Type B pancreatic cell (in vitro differentiated cells): ENCODE measurements at places on chromosomes 3 and 15.
A peak's percentile ranks its signal among the peaks of the same experiment; 100 is the strongest.

DNA sequence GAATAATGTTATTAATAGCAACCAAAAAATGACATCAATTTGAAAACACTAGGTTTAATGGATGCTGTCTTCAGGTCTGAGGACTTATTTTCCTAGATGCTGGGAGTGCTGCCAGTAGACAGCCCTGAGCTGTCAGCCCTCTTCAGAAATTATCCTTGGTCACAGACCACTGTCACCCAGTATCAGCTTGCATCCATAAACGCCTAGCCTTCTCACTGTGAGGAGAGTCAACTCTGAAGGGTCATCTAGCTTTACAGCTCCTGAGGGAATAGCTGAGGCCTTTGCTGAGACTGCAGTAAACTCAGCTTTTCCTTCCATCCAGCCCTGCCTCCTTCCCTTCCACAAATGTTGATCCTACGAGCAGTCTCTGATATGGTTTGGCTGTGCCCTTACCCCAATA lies 19.4 kb upstream of the MNS1 start:
- no peak for DNase-seq
- no peak overlapping the region for H3K4me3 ChIP-seq
- no peaks in the 10 kb centered on the region for H3K4me1 ChIP-seq
- H3K27ac ChIP-seq = no peak overlapping the region

- peaks cover 41% of the 10 kb centered on the region for H3K27me3 ChIP-seq
- DNase-seq = no peak
- no peaks in the 10 kb centered on the region for H3K36me3 ChIP-seq
- no peak overlapping the region for H3K27ac ChIP-seq
- peaks cover 6% of the 10 kb centered on the region for H3K4me1 ChIP-seq
- no peak overlapping the region for H3K4me3 ChIP-seq
These were observed 465.9 kb upstream of the ONECUT1 start for GRCh38 chr15:53256043-53256442.

- H3K4me3 ChIP-seq = peak overlapping the region; percentile 93
- H3K27ac ChIP-seq = no peak overlapping the region
- peaks cover 4% of the 10 kb centered on the region for H3K36me3 ChIP-seq
- H3K4me1 ChIP-seq = peaks cover 51% of the 10 kb centered on the region
- peaks cover 26% of the 10 kb centered on the region for H3K27me3 ChIP-seq
These were observed 522 bp downstream of the PDZRN3 start for GRCh38 chr3:73624017-73624820.

DNA sequence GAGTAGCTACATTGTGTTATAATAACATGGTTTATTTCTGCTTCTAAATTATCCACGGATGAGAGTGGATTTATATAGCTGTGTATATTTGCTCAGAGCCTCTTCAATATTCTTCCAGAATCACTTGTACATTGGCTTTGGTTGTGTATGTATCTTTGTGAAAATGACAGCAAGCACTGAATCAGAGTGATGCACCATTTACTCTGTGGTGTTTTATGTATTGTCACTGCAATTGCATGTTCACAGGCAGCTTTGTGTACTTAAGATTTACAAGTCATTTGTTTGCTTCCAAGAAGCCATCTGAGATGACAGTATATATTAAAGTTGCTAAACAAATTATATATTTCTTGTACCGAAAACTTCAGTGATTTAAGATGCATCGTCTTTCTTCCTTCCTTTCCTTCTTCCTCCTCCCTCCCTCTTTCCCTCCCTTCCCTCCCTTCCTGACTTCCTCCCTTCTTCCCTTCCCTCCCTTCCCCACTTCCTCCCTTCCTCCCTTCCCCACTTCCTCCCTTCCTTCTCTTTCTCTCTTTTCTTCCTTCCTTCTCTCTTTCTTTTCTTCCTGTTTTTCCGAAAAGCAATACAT lies 362.3 kb upstream of the GOLIM4 start:
- no peak for DNase-seq
- no peak overlapping the region for H3K4me3 ChIP-seq
- no peaks in the 10 kb centered on the region for H3K36me3 ChIP-seq
- no peaks in the 10 kb centered on the region for H3K27me3 ChIP-seq
- no peaks in the 10 kb centered on the region for H3K4me1 ChIP-seq

GRCh38 chr15:95295896-95296625 lies 1034.4 kb upstream of the NR2F2 start:
- H3K4me1 ChIP-seq = peaks cover 13% of the 10 kb centered on the region
- peaks cover 5% of the 10 kb centered on the region for H3K27me3 ChIP-seq
- DNase-seq = no peak
- H3K27ac ChIP-seq = no peak overlapping the region
- H3K4me3 ChIP-seq = no peak overlapping the region
- peaks cover 3% of the 10 kb centered on the region for H3K36me3 ChIP-seq

DNA sequence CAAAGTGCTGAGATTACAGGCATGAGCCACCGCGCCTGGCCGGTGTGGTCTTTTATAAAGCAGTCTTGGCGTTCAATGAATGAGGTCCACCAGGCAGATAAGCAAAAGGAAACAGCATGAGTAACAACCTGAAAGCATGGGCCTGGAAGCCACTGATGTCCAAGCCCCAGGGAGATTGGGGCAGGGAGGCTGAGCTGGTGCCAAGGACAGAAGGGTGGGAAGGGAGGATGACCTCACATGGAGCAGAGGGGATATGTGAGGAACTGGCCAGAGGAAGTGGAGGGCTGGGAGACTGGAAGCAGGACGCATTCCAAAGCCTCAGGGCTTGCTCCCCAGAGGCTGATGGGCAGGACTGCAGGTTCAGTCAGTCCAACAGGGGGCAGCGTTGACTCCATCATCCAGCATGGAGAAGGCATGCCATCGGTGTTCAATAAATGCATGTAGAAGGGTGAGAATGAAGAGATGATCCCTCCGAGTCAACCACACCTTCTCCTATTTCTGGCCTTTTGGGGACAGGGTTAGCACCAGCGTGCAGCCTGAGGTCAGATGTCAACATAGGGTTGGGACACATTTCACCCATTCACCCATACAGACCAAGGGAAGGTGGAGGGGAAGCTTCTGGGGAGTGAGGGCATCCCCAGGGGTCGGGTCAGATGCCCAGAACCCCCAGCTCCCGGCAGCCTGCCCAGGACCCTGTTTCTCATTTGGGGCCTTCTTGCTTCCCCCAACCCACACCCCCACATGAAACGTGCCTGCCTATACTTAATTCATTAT lies 14.8 kb downstream of the MYL3 start:
- DNase-seq = peak; percentile 67
- peaks cover 4% of the 10 kb centered on the region for H3K36me3 ChIP-seq
- H3K27me3 ChIP-seq = peaks cover 4% of the 10 kb centered on the region
- H3K27ac ChIP-seq = peak overlapping the region; percentile 36

- H3K4me1 ChIP-seq = no peaks in the 10 kb centered on the region
- H3K36me3 ChIP-seq = no peaks in the 10 kb centered on the region
- H3K4me3 ChIP-seq = no peak overlapping the region
These were observed 311.9 kb downstream of the EDEM1 start for GRCh38 chr3:5499404-5499803.

- peak overlapping the region; percentile 93 for H3K4me3 ChIP-seq
- peaks cover 4% of the 10 kb centered on the region for H3K4me1 ChIP-seq
- peak overlapping the region; percentile 98 for H3K27ac ChIP-seq
- no peaks in the 10 kb centered on the region for H3K36me3 ChIP-seq
- H3K27me3 ChIP-seq = no peaks in the 10 kb centered on the region
These were observed 867 bp upstream of the DCAF1 start for GRCh38 chr3:51500632-51501131.

DNA sequence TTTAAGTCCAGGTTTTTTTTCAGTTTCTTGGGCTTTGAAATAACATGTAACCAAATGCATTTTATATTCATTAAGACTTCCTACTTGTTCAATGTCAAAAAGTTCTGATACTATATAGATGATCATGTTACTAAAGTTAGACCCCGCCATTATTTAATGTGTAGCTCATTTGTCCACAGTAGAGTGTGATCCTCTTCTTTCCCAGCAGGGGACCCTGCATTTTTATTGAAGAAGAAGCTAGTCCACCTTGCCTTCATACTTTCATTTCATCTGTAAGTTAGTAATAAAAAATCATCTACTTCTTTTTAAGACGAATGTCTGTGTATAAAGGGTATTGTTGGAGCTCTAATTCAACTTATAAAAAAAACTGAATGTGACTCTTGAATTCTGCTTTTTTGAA lies 404.6 kb downstream of the SI start:
- DNase-seq = no peak
- no peaks in the 10 kb centered on the region for H3K27me3 ChIP-seq

- no peaks in the 10 kb centered on the region for H3K4me1 ChIP-seq
- no peak overlapping the region for H3K27ac ChIP-seq
- H3K27me3 ChIP-seq = no peaks in the 10 kb centered on the region
These were observed 36.4 kb upstream of the ABHD2 start for GRCh38 chr15:89051875-89052274.

- H3K27me3 ChIP-seq = no peaks in the 10 kb centered on the region
- no peak for DNase-seq
- H3K4me1 ChIP-seq = no peaks in the 10 kb centered on the region
These were observed 42.7 kb downstream of the METTL6 start for GRCh38 chr3:15384510-15385237.

DNA sequence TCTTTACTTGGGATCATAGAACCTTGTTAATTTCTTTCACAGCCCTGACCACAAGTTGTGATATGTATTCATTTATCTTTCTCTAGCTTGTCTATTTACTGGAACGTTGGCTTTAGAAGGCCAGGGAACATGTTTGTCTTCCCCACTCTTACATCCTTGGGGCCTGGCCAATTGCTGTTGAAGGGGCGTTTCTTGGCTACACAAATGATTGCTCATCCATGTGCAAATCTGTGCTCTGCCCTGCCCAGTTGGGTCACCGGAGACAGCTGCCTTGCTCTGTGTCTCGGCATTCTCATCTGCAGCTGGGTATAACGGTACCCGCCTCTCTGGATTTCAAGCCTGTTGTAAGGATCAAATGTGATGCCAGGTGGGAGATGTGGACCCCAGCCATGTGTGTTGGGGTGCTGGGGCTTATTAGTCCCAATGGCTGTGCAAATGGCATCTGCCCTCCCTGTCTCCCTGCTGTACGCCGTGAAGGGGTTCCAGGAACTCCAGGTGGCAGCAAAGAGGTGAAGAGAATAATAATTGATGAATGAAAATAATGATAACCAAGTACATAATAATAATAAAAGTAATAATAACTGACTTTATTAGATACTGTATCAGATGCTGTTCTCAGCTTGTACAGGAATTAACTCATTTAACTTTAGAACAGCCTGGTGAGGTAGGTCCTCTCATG lies 24.0 kb upstream of the TLE3 start:
- no peak overlapping the region for H3K27ac ChIP-seq
- peaks cover 38% of the 10 kb centered on the region for H3K27me3 ChIP-seq
- peaks cover 13% of the 10 kb centered on the region for H3K4me1 ChIP-seq
- no peaks in the 10 kb centered on the region for H3K36me3 ChIP-seq

DNA sequence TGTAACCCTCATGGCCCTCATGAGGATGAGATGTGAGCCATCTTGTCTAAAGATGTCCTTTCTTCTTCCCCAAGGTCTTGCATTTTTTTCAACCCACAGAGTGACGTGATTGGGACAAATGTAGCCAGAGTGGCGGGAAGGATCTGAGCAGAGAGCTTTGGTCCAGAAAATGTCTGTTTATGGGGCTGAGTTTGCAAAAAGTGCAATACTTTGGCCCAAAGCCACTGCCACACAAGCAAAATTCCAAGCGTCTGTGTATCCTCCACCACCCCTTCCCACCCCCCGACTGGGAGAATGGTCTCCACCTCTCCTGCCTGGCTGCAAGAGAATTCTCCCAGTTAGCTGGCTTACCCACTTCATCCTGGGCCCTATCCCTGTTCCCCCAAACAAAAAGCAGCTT lies 246.9 kb upstream of the LRIG1 start:
- DNase-seq = no peak
- peaks cover 5% of the 10 kb centered on the region for H3K4me1 ChIP-seq
- no peak overlapping the region for H3K4me3 ChIP-seq
- H3K27ac ChIP-seq = no peak overlapping the region
- no peaks in the 10 kb centered on the region for H3K36me3 ChIP-seq

DNA sequence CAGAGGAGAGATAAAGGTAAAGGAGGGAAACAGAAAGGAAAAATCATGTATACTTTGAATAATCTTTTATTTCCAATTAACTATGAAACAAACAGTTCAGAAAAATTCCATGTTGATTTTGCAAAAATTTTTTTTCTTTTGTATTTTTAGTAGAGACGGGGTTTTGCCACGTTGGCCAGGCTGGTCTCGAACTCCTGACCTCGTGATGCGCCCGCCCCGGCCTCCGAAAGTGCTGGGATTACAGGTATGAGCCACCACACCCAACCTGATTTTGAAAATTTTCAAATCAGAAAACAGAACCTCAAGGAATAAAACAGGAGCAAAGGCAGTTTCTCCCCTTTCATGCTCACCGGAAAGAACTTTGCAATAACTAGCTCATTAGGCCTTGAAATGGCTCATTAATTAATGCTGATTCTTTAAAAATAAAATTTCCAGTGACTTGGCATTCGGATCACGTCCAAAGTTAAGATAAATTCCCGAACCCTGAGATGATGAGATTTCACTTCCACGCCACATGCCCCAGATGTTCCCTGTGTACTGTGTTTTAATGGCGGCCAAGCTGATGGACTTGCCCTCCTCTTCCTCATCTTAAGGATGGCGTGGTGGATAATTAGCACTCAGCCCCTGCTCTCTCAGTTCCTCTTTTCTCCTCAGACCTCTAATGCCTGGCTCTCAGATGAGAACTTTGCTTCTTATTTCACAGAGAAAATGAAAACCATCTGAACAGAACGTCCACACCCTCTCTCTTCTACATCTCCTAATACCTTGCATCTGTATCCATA lies 10.8 kb downstream of the BCL2L10 start:
- peaks cover 2% of the 10 kb centered on the region for H3K27me3 ChIP-seq
- no peak overlapping the region for H3K27ac ChIP-seq
- no peak for DNase-seq
- H3K4me1 ChIP-seq = peaks cover 5% of the 10 kb centered on the region
- no peak overlapping the region for H3K4me3 ChIP-seq
- H3K36me3 ChIP-seq = no peaks in the 10 kb centered on the region

- H3K27ac ChIP-seq = peak overlapping the region; percentile 35
- peak overlapping the region; percentile 32 for H3K4me3 ChIP-seq
- H3K27me3 ChIP-seq = no peaks in the 10 kb centered on the region
- H3K4me1 ChIP-seq = peaks cover 10% of the 10 kb centered on the region
These were observed 553.7 kb downstream of the PDCD6IP start for GRCh38 chr3:34351882-34352777.

- no peak for DNase-seq
- no peaks in the 10 kb centered on the region for H3K27me3 ChIP-seq
- H3K27ac ChIP-seq = no peak overlapping the region
- H3K36me3 ChIP-seq = no peaks in the 10 kb centered on the region
- H3K4me3 ChIP-seq = no peak overlapping the region
These were observed 148.3 kb upstream of the TSC22D2 start for GRCh38 chr3:150259526-150260397.
